ENCODE measurements at places on chromosomes 16 and 17. TPM values are rescaled to one million over a fixed set of nuclear protein-coding genes. Genes with fewer than 3 reads are reported as not detected.

- DNase-seq: no peak
Measured at GRCh38 chr17:28372945-28373274, 1.4 kb downstream of the SARM1 start.

DNA sequence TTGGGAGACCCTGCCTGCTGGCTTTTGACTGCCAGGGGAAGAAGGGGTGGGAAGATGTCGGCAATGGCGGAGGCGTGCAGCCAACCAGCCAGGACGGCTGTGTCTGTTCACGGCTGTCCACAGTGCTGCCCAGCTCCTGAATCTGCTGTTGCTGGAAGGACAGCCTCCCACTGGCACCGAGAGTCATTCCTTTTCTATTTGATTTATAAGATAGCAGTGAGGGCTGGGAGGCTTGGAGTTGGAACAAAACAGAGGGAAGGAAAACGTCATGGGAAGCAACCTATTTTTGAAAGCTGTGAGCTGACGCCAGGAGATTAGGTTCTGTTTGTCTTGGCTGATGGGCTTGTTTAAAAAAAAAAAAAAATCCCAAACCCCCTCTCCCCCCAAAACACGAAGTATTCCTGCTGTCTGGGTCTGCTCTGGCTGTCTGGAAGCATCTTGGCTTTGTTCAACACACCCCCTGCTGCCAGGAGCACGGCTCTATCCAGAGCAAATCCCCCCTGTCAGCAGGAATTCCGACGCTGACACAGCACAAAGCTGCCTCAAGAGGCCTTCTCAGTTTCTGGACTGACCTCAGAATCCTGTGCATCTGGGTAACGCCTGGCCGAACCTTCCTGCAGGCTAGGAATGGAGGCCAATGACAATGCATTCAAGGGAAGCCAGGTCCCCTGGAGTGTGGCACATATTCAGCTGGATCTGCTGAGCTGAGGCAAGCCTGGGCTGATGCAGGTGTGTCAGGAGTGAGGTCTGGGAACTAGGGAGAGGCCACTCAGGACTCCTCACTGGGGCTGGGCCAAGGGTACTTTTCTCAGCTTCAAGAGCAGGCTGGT, 41.0 kb upstream of the SREBF1 start:
- DNase-seq: peak; percentile 82

DNA sequence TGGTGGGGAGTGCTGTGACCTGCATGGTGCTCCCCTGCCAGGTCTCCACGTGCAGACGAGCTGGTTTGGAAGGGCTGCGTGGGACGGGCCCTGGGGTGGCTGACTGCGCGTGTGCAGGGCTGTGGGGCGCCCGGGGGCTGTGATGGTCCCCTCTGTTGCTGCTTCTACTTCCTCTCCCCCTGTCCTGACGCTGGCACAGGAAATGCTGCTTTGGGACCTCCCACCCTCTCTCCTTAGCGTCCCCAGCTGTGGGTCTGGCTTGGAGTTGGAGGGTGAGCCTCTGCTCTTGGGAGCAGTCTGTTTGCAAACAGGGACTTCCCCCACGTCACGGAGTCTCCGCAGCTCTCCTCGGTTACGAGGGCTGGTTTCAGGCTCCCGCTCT, 35.2 kb downstream of the TSC2 start:
- DNase-seq: peak; percentile 77

- DNase-seq: no peak
Measured at GRCh38 chr16:74448990-74449389, 27.7 kb upstream of the CLEC18B start.

GRCh38 chr16:32116080-32116479, 137.0 kb upstream of the TP53TG3D start:
- DNase-seq: no peak

DHRS11 gene
- polyA plus RNA-seq: 27.5 TPM
